Stimulated activated CD8-positive, alpha-beta memory T cell treated with anti-CD3 and anti-CD28 coated beads, Interleukin-15, amount 100 ng/mL, for 48 hours (primary cell): ENCODE measurements at places on chromosomes 6 and 20.

GRCh38 chr6:73180076-73180738 lies 45.1 kb downstream of the KHDC1L start:
- DNase-seq = no peak

DNA sequence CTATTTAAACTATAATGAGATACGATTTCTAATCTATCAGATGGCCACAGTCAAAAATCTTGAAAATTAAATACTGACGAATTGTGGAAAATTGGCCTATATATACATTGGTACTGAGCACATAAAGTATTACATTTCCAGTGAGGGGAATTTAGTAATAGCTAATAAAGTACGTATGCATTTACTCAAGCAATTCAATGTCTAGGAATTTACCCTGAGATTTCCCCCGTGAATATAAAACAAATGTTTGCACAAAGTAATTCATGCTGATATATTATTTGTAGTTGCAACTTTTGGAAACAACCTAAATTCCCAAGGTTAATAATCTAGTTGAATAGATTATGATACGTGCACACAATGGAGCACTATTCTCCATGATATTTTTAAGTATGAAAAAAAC lies 14.7 kb upstream of the C6orf141 start:
- no peak for DNase-seq

DNA sequence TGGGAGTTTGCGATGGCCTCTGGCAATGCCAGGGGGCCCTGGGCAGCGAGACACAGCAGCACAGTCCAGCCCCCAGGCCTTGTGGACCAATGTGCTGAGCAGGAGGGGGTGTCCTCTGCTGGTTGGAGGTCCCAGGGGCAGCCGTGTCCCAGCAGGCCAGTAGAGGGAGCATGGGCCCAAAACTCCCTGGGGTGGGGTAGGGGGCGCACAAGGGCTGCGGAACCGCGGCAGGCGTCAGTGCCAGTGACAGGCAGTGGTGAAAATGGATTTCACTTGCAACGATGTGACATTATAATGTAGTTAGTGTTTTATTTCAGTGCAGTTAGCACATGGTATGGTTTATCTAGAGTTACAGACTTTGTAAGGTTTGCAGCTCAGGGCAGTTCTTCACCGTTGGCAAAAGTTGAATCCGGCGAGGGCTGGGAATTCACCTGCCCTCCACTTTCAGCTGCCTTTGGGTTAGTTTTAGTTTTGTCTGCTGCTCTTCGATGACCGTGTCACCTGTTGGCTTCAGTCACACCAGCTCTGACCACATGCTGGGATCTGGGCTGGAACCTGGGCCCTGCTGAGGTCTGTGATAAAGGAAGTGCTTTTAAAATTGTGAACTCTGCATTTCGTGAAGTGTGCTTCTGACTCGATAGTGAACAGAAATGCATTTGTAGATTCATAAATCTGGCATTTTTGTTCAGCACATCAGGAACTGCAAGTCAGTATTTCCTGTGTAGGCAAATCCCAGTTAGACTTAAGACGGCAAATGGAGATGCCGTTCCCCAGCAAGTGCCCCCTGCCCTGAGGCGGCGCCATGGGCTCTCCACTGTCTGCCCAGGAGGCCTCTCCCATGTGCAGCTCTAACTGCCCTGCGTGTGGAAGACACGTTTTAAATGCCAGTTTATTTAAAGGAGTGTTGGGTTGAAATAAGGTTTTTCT lies 46.8 kb downstream of the PYGB start:
- peak; percentile 32 for DNase-seq

- DNase-seq = no peak
Measured at GRCh38 chr6:155222506-155222905, 41.3 kb upstream of the CLDN20 start.

- DNase-seq = no peak
Measured at GRCh38 chr20:25339608-25340007, 51.0 kb downstream of the ABHD12 start.

DNA sequence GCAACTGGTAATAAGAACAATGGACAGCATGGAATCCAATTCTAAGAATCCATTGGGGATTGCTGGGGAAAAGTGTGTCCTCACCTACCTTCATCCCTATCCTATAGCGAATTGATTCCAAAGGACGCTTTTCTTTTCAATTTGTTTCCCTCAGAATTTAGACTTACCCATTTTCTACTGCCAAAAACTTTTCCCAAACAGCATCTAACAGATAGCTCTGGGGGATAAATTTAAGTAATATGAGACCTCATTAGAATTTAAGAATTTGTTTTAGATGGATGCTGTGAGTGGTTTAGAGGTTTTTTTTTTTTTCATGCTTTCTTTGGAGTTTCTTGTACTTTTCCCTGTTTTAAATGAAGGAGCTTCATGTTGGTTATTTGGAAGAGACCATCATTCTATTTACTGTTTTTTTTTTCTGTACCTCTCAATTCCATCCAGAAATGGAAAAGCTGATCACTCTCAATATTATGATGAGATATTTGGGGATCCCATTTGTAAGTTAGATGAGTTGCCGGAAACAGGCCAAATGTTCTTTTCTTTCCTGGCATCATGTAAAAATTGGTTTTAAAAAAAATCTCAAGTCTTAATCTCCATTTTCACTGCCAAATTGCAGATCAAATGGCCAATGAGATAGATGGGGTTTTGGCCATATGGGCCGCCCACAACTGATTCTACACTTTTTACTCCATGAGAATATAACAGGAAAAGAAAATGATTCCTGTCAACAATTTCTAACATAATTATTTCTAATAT lies 105.7 kb downstream of the BCAS1 start:
- no peak for DNase-seq

DNA sequence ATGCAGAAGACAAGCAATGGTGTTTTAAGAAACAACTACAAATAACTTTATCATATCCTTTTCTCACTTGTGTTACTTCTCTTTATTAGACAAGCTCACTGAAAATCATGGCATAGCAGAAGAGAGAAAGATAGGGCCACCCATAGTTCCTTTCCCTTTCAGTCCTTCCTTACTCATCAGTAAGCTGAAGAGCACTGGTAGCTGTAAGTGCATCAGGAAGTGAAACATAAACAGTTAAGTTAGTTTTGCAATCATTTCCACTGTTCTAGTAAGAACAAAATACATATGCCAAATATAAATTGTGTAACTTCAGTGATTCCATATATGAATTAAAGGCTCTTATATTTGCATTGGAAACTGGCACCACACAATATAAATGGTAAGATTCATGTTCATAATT lies 220.1 kb downstream of the HACE1 start:
- no peak for DNase-seq

- no peak for DNase-seq
Measured at GRCh38 chr20:20410678-20411077, 42.8 kb downstream of the INSM1 start.

- DNase-seq = no peak
Measured at GRCh38 chr6:71393981-71394432, 105.4 kb downstream of the OGFRL1 start.

GRCh38 chr6:111377558-111378120 lies 105.4 kb downstream of the REV3L start:
- no peak for DNase-seq

GRCh38 chr6:39938773-39939654 lies 4.8 kb upstream of the MOCS1 start:
- DNase-seq = no peak

DNA sequence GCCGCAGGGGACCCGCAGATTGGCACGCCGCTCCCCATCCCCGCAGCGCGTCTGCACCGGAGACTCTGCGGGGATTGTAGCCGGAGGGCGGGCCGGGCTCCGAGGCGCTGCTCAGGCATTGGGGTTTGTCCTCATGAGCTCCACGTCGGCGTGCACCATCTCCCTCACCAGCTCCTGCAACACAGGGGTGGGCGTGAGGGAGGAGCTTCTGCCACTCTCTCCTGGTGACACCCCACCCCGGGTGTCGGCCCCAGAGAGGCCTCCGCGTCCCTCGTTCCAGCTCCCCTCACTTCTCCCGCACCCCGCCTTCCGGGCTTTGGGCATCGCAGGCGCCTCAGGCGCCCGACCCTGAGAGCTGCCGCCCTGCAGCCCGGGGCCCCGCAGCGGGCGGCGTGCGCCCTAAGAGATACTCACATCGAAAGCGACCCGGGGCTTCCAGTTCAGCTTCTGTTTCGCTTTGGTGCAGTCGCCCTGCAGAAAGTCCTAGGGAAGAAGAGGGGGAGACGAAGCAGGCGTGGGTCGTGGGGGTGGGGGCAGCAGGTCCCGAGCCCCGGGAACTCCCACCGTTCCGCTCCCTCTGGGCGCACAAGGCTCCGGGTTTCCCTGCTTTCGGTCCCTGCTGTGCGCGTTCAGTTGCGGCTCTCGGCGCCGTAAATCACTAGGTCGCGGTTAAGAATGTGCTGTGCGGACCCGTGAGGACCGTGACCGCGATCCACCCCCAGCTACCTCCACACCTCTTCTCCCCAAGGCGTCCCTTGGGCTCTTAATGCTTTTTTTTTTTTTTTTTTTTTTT lies 14.5 kb downstream of the FOXC1 start:
- peak; percentile 21 for DNase-seq

- DNase-seq = no peak
Measured at GRCh38 chr6:54307439-54307910, 766 bp upstream of the TINAG start.

DNA sequence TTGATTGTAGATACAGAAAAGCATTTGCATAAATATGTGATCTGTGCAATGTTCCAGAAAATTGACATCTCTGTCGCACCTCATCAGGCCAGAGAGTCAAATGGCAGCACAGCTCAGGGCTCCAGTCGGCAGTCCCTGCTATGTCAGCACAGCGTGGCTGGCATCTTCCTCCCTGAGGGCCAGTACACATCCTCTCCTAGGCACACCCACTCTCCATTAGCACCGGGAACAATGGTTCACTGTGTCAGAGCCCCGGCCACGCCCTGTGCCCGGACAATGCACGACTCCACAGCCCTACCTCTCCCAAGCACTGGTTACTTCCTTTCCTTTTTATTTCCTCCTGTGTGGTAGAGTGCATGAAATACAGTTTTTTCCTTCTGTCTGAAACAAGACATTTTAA lies 114.9 kb downstream of the FOXC1 start:
- DNase-seq = no peak

GRCh38 chr20:61230166-61230565 lies 21.9 kb upstream of the CDH4 start:
- no peak for DNase-seq

DNA sequence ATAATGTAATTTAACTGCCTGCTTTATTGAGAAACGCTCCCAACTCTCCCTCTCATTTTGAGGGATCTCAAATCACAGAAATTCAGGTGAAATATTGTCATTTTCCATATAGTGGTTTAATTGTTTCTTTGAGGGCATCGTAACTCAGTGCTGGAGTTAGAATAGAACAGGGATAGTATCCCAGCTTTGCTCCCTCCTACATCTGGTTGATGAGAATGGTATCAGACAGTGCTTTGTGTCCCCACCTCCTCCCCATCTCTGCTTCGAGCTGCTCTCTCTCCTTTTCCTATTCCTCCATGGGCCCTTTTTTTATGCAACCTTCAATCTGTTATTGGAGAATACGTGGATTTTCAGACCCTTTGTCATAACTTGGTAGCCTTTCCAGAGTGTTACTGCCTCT lies 41.2 kb upstream of the REV3L start:
- DNase-seq = no peak

DNA sequence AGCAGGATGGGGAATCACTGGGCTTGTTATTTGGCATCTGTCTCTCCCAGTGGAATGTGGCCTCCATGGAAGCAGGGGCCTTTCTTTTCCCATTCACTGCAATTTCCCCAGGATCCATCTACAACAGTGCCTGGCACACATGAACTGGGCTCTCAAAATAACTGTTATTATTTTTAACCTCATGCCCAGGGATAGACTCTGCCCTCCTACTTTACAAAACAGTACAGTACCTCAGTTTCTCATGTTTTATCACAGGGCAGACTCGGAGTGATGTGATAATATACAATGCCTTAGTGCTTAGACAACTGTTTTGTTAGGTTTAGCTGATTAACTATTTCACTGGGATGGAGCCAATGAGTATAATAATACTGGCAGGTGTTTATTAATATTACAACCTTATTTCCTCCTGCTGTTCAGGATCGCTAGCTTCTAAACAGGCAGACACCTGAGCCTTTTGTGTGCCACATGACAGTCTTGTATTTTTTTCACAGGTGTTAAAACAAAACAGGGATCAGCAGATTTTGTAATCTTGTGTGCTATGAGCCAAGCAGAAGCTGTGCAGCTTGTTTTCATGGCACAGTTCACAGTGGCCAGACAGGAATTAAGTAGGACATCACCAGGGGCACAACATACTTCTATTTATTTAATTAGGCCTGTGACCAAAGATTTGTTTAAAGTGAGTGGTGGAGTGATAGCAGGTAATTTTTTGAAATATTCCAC lies 157.7 kb upstream of the EYA4 start:
- no peak for DNase-seq

- DNase-seq = no peak
Measured at GRCh38 chr20:2978519-2978918, 64.9 kb upstream of the GNRH2 start.

DNA sequence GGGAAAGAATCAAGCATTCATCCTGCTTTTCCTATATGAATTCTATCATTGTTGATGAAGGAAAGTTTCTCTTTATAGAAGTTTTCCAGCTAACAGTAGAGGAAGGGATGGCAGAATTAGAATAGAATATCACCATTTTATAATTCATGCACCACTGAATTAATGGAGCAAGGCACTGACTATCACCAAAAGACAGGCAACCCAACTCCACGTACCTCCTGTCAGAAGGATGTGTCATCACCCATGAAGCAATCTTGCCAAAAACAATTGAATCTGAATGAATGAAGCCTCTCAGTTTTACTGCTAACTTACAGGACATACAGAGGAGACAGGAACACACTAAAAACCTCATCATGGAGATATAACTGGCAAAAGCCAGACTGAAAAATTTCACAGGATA lies 122.4 kb downstream of the NFATC2 start:
- DNase-seq = no peak

DNA sequence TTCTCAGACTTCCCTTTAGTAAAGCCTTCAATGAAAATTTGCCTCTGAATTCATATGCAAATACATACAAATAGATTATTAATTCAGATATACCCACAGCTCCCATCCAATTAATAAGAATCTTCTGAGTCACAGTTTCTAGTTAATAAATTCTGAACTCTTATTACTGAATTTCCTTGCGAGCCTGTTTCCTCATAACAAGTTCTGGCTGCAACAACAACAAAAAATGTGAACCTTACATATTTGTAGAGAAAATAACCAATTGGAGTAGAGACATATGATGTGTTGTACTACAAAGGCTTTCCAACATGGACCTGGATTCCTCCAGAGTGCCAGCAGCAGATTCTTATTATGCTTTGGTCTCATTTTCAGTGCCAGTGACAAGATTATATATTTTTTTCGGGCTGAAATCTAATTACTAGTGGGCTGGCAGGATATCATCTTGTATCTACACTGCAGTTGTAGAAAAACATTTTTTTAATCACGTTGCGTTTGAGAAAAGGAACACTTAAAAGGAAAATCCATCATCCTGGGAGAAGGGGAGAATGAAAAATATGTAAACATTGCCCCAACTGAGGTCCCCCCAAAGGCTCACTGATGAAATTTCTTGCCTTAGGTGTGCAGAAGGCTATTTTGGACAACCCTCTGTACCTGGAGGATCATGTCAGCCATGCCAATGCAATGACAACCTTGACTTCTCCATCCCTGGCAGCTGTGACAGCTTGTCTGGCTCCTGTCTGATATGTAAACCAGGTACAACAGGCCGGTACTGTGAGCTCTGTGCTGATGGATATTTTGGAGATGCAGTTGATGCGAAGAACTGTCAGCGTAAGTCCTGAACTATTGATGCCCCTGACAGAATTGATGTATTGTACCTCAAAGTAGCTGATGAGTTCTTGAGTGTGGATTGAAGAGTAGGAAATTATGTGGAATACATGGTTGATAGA lies 404.6 kb downstream of the LAMA2 start:
- no peak for DNase-seq
